ENCODE measurements at places on chromosomes 16 and 17.
A peak's percentile ranks its signal among the peaks of the same experiment; 100 is the strongest.

- no peak for DNase-seq
Observed at GRCh38 chr16:18802767-18803343, 1.5 kb upstream of the ARL6IP1 start.

- no peak for DNase-seq
Observed at GRCh38 chr17:11290814-11291213, 49.8 kb downstream of the SHISA6 start.

DNA sequence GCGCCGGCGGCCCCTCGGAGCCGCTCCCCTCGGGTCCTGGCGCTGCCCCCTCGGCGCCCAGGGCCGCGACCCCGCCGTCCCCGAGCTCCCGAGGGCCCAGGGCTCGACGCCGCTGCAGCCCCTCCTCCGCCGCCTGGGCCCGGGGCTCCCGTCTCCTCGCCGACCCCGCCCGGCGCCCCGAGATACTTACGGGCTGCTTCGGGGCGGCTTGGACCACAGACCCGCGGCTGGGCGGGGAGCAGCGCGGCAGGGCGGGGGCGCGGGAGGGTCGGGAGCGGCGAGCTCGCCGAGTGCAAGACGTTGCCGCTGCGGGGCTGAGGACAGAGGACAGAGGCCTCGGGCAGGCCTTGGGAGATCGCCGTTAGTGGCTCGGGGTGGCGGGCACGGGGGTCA, 290 bp downstream of the TOB1 start:
- no peak for DNase-seq

DNA sequence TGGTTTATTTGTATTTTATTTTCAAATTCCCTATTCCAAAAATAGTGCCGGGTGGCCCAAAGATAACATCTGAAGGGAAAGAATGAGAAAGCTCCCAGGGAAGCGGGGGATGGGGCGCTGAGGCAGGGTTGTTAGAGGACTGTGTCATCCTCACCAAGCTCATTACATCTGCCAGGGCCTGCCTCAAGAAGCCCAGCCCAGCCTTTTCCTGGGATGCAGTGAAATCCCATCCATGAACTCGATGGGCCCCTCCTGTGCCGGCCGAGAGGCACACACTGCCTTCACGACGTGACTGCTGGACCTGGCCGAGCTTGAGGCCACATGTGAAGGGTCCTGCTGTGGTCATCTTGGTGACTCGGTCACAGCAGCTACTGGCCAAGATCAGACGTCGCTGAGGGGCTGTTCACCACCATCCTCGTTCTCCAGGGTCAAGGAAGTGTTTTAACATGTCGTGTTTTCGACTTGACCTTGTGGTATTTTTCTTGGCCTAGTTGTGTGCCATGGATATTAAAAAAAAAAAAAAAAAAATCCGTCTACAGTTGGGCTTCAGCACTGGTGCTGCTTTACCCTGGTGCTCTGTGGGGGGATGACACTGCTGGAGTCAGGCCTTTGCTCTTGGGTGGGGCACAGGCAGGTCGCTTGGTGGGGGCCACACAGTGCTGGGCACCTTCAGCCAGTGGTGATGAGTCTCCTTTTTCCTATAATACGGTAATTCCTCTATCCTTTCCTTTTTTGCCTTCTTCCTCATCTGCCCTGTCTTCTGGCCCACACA, 4.9 kb downstream of the TIMM22 start:
- peak; percentile 87 for DNase-seq

- no peak for DNase-seq
Observed at GRCh38 chr17:31461227-31461810, 69.8 kb downstream of the RAB11FIP4 start.

GRCh38 chr17:74116087-74116717, 87.3 kb upstream of the RPL38 start:
- no peak for DNase-seq

DNA sequence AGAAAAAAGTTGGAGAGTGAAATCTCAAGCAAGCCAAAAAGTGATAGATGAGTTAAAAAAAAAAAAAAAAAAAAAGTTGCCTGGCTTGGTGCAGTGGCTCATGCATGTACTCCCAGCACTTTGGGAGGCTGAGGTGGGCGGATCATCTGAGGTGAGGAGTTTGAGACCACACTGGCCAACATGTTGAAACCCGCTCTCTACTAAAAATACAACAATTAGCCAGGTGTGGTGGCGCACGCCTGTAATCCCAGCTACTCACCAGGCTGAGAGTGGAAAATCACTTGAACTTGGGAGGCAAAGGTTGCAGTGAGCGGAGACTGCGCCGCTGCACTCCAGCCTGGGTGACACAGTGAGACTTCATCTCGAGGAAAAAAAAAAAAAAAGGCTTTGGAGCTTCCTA, 668.8 kb downstream of the WWOX start:
- no peak for DNase-seq

- no peak for DNase-seq
Observed at GRCh38 chr16:54952195-54952594, 21.5 kb downstream of the IRX5 start.

DNA sequence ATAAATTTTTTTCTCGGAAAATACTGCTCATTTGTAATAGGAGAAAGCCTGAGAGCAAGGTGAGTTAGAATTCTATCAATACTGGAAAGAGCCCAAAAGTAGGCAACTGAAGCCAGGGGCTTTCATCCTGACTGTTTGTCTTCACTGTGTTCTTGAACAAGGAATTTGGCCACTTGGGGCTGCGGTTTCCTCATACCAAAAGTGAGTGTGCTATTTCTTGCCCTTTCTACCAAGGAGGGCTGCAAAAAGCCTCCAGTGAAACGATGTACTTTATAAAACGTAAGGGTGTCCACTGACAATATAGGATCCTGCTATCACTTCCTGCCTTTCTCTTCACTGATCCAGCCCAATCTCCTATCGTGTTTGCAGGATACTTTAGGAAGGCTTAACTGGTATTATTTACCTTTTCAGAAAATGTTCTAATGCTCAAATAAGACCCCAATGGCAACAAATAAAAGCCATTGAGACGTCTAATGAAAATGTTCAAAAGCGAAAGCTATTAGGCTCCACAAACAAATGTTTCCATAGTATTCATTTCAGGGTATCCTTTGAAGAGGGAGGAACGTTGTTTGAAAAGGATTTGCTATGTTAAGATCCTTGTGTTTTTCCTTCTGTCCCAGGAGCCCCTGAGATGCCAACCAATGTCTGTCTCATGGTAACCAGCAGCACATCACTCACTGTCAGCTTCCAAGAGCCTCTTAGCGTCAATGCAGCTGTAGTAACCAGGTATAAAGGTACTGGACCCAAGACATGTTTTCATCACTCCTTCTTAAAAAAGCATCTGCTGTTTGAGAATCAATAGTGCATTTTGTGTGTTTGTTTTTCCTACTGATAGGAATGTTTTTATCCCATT, 219.3 kb upstream of the NOG start:
- DNase-seq, result no peak

Data from myocyte (in vitro differentiated cells).